ENCODE measurements at places on chromosomes 11 and 22.

DNA sequence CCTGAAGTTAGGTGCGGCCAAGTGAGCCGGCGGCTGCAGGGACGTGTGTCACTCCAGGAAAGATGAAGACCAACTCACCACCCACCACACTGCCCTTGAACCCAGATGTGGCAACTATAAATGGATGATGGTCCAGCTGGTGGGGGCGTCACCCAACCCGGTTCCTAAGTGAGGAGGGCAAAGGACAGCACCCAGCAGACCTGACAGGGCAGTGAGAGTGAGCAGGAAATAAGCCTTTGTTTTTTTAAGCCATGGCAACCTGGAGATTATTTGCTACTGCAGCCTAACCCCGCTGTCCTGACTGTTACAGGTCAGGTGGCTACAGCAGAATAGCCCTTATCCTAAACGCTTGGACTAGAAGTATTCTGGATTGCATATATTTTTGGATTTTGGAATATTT lies 228.9 kb downstream of the CTTN start:
- no peak for DNase-seq

DNA sequence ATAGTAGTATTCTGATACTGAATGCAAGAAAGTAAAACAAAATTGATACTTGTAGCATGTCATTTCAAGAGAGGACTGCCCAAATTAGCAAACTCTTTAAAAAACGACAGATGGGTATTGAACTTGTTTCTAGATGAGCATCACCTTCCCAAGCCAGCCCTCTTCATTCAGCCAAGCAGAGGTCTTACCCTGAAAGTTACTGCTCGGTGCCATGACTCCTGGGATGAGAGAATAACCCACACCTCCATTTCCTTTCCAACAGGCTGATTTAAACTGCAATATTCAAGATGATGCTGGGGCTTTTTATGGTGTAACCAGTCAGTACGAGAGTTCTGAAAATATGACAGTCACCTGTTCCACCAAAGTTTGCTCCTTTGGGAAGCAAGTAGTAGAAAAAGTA lies 84.5 kb upstream of the RASSF10 start:
- no peak for DNase-seq

GRCh38 chr11:27193434-27194225 lies 153.0 kb downstream of the BBOX1 start:
- DNase-seq = no peak

GRCh38 chr11:121659811-121660210 lies 207.0 kb upstream of the SORL1-AS1 start:
- no peak for DNase-seq

DNA sequence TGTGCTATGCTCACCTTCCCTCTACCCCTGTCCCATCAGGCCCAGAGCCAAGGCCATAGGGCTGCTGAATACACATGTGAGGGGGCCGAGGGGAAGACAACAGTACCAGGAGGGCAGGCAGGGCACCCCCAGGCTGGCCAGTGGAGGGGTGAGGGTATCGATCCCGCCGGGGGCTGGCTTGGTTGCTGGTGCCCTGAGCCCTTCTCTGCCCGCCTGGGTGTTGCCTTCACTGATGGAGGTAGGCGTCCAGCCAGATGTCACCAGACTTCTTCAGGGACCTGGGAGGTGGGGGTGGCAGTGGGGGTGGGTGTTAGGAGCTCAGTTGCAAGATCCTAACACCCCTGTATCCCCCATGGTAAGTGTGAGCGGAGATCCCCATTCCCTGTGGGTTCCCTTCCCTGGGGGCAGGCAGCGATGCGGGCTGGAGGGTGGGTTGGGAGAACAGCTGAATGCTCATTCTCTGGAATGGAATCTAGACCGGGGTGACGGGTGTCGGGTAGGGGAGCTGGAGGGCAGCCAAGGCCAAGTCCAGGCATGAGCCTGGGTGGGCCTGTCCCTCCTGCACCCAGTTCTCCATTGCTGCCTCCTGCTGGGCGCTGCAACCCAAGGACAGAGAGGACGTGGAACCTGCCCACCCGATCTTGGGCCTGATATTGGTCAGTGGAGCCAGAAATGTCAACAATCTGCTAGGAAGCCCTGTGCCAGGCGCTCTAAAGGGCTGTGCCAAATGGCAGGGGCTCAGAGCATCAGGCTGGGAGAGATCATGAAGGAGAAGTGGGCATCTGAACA lies 17.6 kb downstream of the FADS3 start:
- DNase-seq = no peak

All from hippocampal formation (tissue), 2 donors.